ENCODE measurements at places on chromosomes 2 and 18.

DNA sequence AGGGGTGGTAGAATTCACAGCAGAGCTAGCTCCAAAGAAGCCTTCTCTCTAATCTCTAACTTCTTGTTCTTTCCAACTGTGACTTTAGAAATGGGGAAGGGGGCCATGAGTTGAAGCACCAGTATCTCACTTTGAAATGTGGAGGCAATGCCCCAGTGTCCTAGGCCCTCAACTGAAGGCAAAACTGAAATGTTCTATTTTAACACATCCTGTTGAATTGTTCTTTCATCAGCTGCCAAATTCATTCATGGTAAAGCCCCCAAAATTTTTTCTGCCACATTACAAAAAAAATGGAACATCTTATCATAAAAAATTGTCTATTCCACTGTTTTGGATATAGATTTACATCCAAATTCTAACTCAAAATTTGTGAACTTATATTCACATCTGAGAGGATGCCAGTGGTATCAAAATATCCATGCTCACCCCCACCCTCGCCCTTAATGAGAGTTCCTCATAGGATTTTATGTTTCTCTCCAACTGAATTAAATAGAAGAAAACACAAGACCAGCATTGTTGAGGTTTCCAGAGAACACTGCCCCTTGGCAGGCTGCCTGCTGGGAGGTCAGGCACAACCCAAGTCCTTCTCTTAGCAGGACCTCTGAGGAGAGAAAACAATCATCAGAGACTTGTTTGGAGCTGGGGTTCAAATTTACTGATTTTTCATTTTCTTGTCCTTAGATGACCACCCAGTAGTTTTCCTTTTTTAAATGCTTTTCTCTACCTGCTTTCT, 147.4 kb upstream of the PGAP1 start:
- DNase-seq, result no peak

- no peak for DNase-seq
Observed at GRCh38 chr2:71785516-71785981, 332.2 kb downstream of the DYSF start.

GRCh38 chr2:219459460-219460311, 25.0 kb downstream of the SPEG start:
- DNase-seq, result no peak

DNA sequence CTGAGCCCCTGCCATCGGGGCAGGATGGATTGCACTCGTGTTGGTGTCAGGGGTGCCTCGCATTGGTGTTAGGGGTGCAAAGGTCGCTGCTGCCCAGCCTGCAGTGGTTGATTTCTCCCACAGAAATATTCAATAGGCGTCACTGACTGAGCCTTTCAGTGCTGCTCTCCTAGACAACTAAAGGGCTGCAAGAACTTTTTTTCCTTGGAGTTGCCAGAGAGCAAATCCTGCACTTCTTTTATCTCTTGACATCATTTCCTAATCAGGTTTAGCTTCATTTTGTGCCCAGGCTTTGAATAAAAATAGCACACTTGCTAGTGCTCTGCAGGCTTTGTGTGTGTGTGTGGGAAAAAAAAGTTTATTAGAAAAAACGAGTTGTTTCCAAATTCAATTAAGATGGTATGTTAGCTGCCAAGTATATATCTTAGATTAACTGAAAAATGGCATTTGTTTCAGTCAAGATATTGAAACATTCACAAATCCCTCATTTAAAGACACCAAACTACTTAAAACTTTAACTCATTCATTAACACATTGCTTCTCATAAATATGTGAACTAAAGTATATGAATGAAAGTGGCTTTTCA, 125.6 kb downstream of the SOCS6 start:
- no peak for DNase-seq

- DNase-seq, result no peak
Observed at GRCh38 chr2:219642069-219642454, 14.6 kb downstream of the SLC4A3 start.
